ENCODE measurements at places on chromosomes 7 and 10. TPM values are rescaled to one million over a fixed set of nuclear protein-coding genes. Genes with fewer than 3 reads are reported as not detected.

The FAM13C gene
- total RNA-seq, result 12.8 TPM

The TMEM229A gene
- not detected for total RNA-seq

The IDI2 gene
- not detected for total RNA-seq

The CACNB2 gene
- total RNA-seq, result 12.8 TPM

The ADRA2A gene
- 14.2 TPM for total RNA-seq

The LRRN3 gene
- 0.98 TPM for total RNA-seq

The RP9 gene
- 10.3 TPM for total RNA-seq

The IL2RA gene
- total RNA-seq, result not detected

The TAF5 gene
- 4.4 TPM for total RNA-seq

The EXOC6 gene
- 9.3 TPM for total RNA-seq

The MICALL2 gene
- total RNA-seq, result 15.7 TPM

The ACSM6 gene
- not detected for total RNA-seq

The MET gene
- 15.2 TPM for total RNA-seq

The CPA4 gene
- 8.8 TPM for total RNA-seq

The PLEKHA1 gene
- 28.7 TPM for total RNA-seq

The LRRC17 gene
- 2.9 TPM for total RNA-seq

Measured in vagina (tissue), 2 donors.